ENCODE measurements at places on chromosomes 1 and 21. TPM values are rescaled to one million over a fixed set of nuclear protein-coding genes. Genes with fewer than 3 reads are reported as not detected.
A peak's percentile ranks its signal among the peaks of the same experiment; 100 is the strongest.

DNA sequence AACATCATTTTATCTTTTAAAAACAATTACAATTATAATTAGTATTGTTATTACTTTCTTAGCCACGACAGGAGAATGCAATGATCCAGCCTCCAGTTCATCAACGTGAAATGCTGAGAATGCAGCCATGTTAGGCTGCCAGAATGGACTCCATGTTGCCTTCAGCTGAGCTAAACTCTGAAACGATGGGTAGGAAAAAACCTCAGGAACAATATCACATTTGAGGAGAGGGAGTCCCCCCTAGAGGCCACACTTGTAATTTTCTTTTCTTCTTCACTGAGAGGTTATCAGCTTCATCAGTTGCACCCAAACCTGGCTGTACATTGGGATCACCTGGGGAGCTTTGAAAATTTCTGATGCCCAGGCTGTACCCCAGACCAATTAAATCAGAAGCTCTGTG lies 34.6 kb upstream of the DNAH14 start:
- H3K4me3 ChIP-seq: no peak overlapping the region
- H3K27me3 ChIP-seq: peaks cover 22% of the 10 kb centered on the region
- no peaks in the 10 kb centered on the region for H3K36me3 ChIP-seq
- H3K27ac ChIP-seq: no peak overlapping the region

DNA sequence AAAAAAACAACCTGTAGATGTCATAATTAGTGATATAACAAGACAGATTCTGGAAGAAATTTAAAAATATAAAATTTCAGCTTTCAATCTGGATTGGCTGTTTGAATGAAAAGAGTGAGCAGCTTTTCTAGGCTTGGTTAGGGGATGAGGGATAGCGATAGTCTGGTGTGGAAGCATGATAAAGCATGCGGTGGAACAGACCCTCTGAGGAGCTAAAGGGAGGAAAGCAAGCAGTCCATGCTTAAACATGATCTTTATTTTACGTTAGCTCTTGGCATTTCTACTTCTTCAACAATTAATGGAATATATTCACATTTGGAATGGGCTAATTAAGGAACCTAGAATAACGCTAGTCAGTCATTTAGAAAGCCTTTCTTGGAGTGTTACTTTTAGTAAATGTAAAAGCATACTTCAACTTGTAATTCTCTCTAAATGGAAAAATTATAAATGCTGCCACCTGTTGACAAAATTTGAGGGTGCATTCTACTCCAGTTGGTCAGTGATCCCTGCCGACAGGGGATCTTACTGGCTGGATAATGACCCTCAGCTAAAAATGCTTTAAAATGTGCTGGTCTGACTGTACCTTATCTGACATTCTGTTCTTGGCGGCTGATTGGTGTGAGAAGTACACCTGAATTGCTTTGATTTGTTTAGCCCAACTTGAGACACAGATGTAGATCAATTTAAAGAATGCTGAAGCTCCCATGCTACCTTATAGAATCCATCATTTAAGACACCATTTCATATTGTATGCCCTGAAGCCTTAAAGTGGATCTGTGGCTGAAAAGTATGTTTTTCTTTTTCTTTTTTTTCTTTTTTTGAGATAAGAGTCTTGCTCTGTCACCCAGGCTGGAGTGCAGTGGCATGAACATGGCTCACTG lies 61.2 kb downstream of the AK4 start:
- H3K4me1 ChIP-seq: no peaks in the 10 kb centered on the region
- DNase-seq: peak; percentile 57
- H3K27me3 ChIP-seq: no peaks in the 10 kb centered on the region
- H3K27ac ChIP-seq: no peak overlapping the region
- H3K4me3 ChIP-seq: no peak overlapping the region
- H3K36me3 ChIP-seq: no peaks in the 10 kb centered on the region

GRCh38 chr1:230503726-230504125 lies 77.6 kb upstream of the PGBD5 start:
- no peak overlapping the region for H3K4me3 ChIP-seq
- no peaks in the 10 kb centered on the region for H3K27me3 ChIP-seq
- H3K4me1 ChIP-seq: peaks cover 29% of the 10 kb centered on the region
- peaks cover 4% of the 10 kb centered on the region for H3K36me3 ChIP-seq
- no peak for DNase-seq
- H3K27ac ChIP-seq: no peak overlapping the region

GRCh38 chr1:147781056-147781471 lies 20.7 kb upstream of the GJA5 start:
- peaks cover 10% of the 10 kb centered on the region for H3K4me1 ChIP-seq
- H3K27ac ChIP-seq: no peak overlapping the region
- no peak overlapping the region for H3K4me3 ChIP-seq
- peaks cover 30% of the 10 kb centered on the region for H3K27me3 ChIP-seq
- no peaks in the 10 kb centered on the region for H3K36me3 ChIP-seq
- DNase-seq: no peak

The S100A12 gene
- total RNA-seq: not detected

The NUDT17 gene
- total RNA-seq: 2.8 TPM

The TMEM39B gene
- 19.5 TPM for total RNA-seq

Measured in Calu3 (cell line).